ENCODE measurements at places on chromosomes 6 and 20.

- no peak for DNase-seq
Observed at GRCh38 chr6:13453771-13454251, 33.6 kb downstream of the GFOD1 start.

DNA sequence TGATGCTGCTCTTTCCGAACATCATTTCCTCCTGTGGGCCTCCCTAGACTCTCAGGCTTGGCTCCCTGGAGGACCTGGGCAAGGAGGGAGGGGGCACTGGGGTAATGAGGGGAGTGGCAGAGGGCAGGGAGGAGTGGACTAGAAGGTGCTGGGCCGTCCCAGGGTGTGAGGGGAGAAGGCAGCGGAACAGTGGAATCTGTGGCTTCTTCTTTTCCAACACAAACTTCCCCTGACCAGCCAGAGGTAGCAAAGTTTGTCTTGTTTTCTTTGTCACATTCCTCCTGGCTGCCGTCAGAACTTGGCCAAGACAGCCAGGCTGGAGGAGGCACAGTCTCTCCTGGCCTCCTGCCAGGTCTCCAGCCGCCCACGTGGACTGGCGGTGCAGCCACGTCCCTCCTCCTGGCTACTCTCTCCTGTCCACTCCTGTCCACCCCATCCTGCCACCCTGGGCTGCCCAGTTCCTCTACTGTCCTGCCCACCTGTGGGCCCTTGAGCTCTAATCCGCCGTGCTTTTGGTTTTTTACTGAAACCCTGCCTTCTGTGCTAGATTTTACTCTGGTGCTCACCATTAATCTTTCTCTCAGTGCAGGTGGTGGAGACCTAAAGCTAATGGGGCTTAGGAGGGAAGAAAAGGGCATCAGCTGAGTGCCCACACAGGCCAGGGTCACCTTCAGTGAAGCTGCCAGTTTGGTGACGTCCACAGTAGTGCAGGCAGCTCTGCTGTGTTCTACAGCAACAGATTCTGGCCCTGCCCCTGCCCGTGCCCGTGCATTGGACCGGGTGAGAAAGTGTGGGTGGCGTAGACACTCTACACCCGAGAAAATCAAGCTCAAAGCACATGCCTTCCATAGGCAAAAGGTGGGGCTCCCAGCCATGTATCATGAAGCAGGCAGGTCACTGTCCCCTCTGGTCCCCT, 2.8 kb upstream of the CDSN start:
- DNase-seq = no peak

- DNase-seq = no peak
Observed at GRCh38 chr6:137780447-137781034, 86.5 kb upstream of the TNFAIP3 start.

DNA sequence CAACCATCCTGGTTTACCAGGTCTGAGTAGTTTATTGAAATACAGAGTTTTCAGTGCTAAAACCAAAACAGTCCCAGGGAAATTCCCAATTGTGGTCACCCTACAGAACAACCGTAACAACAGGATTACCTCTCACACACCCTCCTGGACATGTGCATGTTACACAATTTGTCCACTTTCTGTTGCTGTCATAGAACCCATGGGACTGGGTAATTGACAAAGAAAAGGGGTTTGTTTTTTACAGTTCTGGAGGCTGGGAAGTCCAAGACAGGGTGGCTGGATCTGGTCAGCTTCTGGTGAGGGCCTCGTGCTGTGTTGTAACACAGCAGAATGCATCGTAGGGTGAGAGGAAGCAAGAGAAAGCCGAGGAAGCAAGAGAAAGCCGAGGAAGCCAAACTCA, 9.1 kb upstream of the ADA start:
- no peak for DNase-seq

GRCh38 chr6:108195209-108195608, 29.4 kb downstream of the NR2E1 start:
- DNase-seq = no peak

DNA sequence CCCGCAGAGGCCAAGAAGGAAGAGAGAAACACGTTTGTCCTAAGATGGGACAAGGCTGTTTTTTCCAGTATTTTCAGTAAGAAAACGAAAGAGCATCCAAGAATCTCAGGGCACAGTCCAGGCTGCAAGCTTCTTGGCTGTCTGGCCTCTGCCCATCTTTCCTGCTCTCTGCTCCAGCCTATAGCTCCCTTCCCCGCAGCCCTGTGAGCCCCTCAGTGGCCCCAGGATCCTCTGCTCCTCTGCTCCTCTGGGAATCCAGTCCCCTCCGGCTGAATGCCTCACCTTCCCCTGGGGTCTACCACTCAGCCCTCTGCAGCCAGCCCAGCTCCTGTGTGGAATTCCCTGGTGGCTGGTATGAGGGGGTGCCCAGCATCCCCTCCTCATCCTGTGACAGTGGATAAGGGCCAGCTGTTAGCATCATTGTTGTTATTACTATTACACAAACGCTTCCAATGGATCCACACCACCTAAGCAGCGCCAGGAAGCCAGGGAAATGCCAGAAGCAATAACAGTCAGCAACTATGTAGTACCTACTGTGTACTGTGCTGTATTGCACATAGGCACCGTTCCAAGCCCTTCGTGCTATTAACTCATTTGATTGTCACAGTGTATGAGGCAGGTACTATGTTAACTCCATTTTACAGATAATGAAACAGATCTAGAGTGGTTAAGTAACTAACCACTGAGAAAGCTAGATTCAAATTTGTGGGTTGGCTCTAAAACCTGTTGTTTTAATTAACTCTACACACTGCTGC, 60.3 kb upstream of the PTPN1 start:
- no peak for DNase-seq

DNA sequence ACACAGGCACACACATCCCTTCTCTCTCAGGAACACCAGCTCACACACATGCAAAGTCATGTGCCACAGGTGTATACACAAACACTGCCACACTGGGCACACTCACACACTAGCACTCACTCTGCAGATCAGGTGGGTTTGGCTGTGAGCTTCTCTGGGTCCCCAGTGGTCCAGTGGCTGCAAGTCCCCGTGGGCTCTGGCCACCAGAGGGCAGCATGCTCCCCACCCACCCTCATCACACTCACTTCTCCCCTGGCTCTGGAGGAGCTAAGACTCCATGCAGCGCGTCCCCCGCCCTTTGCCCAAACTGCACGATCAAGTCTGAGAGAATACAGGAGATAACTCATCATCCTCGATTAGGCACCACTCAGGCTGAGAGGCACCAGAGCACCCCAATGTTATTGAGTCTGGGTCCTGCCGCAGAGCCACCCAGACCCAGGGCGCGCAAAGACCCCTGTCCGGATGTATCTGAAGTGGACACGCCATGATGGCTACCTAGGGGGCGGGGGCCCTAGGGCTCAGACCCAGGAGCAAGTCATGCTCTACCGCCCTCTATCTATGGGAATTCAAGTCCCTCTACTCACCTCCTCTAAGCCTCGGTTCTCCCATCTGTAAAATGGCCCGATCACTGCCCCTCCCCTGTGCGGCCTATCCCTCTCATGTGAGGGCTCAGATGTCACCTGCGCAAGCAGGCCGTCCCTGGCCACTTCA, 90.5 kb downstream of the GRM4 start:
- DNase-seq = peak; percentile 39

GRCh38 chr20:8854571-8854970, 214.3 kb upstream of the PLCB4 start:
- DNase-seq = no peak

- DNase-seq = no peak
Observed at GRCh38 chr6:25645916-25646315, 6.1 kb upstream of the SCGN start.

GRCh38 chr6:153849072-153849779, 189.8 kb upstream of the OPRM1 start:
- DNase-seq = no peak

DNA sequence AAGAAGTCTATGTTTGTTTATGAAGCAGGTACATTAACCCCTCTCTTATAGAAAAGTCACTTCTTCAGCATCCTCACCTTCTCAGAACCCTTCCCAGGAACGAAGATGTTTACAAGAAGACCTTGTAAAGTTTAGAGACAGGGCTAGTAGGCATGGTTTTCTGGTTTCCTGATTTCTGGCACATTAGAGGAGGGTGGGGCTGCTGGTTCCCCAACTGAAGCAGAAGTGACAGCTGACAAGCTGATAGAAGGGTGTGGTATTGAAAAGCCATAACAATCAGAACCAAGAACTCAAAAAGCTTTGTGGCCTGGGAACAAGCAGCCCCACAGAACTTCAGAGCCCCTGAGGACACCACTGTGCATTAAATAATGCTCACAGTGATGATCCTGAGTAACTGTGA, 91.2 kb downstream of the RTN4IP1 start:
- no peak for DNase-seq

DNA sequence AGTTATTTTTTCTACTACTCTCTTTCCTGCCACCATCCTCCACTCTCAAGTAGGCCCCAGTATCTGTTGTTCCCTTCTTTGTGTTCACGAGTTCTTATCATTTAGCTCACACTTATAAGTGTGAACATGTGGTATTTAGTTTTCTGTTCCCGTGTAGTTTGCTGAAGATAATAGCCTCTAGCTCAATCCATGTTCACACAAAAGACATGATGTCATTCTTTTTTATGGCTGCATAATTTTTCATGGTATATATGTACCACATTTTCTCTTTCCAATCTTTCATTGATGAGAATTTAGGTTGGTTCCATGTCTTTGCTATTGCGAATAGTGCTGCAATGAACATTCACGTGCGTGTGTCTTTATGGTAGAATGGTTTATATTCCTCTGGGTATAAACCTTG, 237.9 kb upstream of the FERMT1 start:
- DNase-seq = no peak

- no peak for DNase-seq
Observed at GRCh38 chr20:44780226-44780625, 30.1 kb downstream of the RIMS4 start.

DNA sequence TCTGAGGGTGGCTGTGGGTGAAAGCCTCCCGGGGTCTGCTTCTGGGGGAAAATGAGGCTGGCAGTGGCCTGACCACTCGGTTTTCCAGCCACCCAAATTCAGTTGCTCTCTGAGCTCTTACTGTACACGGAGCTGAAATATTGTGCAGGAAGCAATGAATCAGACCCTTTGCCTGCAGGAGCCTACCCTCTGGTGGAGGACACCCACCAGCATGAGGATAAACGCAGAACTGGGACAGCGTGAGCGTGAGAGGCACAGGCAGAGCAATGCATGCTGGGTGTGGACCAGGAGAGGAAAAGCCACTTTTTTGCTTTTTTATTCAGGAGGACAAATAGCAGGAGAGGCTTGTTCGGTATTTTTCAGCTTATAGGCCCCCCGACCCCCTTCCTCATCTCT, 298.0 kb downstream of the QKI start:
- DNase-seq = no peak

- DNase-seq = no peak
Observed at GRCh38 chr6:121319112-121319553, 15.1 kb downstream of the TBC1D32 start.

- DNase-seq = no peak
Observed at GRCh38 chr20:3174442-3175261, 1.3 kb upstream of the LZTS3 start.

DNA sequence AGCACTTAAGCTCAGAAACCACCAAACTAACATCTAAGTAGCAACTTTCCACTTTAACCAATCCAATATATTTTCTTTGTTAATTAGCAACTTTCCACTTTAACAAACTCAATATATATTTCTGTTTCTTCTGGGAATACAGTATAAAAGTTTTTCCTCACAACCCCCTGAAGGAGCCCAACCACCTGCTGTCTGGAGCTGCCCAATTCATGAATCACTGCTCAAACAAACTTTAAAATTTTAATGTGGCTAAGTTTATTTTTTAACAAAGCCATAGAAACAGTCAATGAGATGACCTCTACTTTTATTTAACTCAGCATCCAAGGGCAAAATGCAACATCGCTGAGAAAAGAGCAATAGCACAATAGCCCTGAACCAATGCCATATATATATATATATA, 500.1 kb downstream of the EPM2A start:
- DNase-seq = no peak

DNA sequence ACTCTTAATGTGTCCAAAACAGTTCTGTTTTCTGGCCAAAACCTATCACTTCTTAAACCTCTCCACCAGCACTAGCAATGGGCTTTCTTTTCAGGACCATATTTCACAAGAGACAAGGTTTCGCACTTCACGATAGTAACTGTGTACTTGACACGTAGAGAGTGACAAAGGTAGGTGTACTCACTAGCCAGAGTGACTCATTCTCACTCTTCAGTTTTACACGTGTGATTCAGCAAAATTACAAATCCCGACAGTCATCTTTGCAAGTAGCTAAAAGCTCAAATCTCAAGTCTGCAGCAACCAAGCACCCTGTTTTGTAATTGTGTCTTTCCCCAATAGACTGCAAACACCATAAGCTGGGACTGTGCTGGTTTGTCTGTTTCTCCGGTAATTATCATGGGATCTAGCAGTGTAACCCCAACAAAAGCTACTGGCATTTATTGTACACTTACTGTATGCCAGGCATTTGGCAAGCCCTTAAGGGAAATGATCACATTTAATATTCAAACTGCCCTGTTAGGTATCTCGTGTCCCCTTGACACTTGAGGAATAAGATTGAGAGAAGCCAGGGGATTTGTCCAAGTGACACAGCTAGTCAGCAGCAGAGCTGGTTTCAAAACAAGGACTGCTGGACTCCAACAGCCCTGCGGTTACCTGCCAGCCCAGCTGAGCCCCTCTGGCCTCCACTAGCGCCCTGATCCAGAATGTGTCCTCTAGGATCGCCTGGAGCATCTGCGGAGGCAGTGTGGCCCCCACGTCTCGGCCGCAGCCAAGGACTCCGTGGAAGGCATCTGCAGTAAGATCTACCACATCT, 9.9 kb downstream of the PCIF1 start:
- no peak for DNase-seq

- no peak for DNase-seq
Observed at GRCh38 chr6:106339334-106340029, 13.9 kb upstream of the ATG5 start.

GRCh38 chr6:61809004-61809595, 476.9 kb downstream of the KHDRBS2 start:
- DNase-seq = no peak

GRCh38 chr6:118784641-118785164, 109.2 kb upstream of the ASF1A start:
- DNase-seq = no peak

GRCh38 chr6:87791982-87792381, 89.9 kb upstream of the AKIRIN2 start:
- no peak for DNase-seq

DNA sequence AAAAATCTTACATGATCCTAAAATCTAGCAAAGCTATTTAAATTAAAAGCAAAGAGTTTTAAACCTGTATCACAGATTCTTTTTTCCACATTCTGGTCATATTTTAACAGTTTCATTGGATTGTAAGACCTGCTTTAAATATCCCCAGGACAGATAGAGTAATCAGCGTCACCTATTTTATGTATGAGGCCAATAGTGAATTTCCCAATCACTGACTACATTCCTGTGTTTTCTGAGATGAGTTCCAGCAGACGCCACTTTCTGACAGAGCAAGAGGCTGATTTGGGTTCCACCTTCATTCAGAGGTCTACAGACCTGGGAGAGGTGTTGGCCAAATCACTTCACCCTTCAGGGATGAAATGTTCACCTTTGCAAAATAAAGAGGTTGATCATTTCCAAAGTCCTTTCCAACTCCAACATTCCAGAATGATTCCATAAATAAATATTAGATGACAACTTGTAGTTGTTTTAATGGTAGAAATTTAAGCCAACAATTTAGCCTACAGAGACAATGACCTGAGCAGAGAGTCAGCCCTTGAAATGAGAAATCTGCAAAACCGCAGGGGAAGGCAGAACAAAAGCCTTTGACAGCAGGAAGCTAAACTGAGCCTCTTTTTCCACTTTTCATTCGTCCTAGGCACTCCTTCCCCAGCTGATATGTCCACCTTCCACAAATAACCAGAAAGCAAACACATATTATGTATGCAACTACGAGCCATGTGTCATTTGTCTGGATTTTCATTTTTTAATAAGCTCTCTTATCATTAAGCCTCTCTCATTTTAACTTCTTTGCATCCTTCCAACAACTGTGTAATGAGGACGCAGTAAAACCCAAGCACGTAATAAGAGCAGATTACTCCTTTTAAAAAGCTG, 105.2 kb downstream of the TFAP2A start:
- no peak for DNase-seq
